Thyroid gland (tissue), 4 donors: ENCODE measurements at places on chromosomes 11 and 22. TPM values are rescaled to one million over a fixed set of nuclear protein-coding genes. Genes with fewer than 3 reads are reported as not detected.
A peak's percentile ranks its signal among the peaks of the same experiment; 100 is the strongest.

DNA sequence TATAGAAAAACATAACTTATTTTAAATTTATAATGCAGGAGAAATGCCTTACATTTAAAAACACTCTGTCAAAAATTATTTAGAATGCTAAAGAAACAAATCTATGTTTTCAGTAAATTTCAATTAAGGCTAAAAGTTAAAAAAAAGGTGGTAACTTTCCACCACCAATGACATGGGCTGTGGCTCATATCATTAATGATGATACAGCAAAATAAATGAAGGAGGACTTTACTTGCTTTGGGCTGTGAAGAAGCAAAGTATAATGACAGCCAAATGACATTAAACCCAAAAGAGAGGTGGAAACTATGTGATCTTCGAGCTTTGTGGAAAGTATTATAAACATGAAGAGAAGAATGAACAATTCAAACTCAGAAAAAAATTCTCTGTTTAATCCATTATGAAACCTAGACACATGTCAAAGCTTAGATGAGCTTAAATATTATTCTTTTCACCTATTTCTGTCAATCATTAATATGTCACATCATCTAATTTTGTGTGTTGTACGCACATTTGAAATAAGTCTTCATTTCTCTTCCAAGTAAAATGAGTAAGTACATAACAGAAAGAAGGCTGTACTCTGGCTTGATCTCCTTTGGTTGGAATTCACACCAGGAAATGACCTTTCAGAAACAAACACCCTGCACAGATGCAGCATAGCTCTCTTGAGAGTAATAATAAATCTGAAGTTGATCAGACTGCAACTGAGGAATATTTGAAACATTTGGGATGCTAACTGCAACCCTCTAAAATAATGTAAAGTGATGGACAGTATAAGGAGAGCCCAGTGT lies 265.8 kb downstream of the TTC28 start:
- no peaks in the 10 kb centered on the region for H3K36me3 ChIP-seq
- no peaks in the 10 kb centered on the region for H3K4me1 ChIP-seq
- DNase-seq, result no peak

GRCh38 chr22:43948836-43949406 lies 6.3 kb upstream of the SAMM50 start:
- H3K27me3 ChIP-seq, result no peaks in the 10 kb centered on the region
- no peak overlapping the region for H3K4me3 ChIP-seq
- H3K36me3 ChIP-seq, result no peaks in the 10 kb centered on the region
- no peaks in the 10 kb centered on the region for H3K4me1 ChIP-seq

- no peak overlapping the region for H3K4me3 ChIP-seq
- H3K27ac ChIP-seq, result no peak overlapping the region
- DNase-seq, result no peak
These were observed 27.5 kb upstream of the MTCH2 start for GRCh38 chr11:47669856-47670255.

DNA sequence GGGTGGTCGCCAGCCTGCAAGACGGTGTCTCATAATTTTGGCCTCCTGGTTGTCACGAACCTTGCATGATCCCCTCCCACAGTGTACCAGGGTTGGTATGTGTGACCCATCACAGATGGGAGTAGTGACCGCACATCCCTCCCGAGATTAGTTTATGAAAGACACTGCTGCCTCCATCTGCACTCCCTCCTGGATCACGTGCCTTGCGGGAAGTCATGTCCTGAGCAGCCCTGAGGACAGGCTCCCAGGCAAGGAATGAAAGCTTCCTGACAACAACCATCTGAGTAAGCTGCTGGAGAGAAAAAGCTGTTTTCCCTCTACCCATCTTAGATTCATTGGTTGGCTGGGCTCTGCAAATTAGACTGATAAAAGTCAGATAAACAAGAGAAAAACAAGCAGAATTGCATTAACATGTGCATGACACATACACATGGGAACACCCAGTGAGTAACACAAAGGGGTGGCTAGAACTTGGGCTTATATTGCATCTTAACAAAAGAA lies 14.4 kb upstream of the PAMR1 start:
- H3K4me3 ChIP-seq, result no peak overlapping the region
- H3K4me1 ChIP-seq, result no peaks in the 10 kb centered on the region
- no peak overlapping the region for H3K27ac ChIP-seq
- peak; percentile 20 for DNase-seq
- H3K27me3 ChIP-seq, result no peaks in the 10 kb centered on the region

DNA sequence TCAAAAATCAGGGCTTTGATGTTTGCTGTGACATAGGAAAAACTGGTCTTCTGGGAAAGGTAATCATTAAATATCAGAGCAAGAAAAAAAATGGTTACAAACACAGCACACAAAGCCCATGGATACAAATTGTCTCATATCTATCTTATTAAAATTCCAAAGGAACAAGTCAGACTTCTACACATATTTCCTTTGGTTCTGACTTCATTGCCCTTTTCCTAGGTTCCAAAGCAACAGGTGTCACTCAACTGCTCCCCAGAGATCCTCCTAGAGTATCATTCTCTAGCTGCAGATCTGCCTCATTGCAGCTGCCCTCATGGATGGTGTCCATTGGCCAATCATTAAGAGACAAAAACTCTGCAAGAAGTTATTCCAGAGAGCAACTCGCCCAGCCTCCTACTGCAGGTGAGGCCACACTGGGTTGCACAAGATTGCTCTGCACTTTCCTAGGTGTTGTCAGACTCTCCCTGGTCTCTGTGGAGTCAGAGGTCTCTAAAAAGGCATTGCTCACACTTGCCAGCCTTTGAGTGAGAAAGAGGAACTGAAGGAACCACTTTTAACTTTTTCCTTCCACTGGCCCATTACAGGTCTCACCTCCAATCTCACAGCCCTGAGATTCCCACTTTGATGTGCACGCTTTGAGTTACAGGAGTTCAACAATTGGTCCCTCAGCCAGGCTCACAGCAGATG lies 5.7 kb downstream of the DRICH1 start:
- H3K4me1 ChIP-seq, result no peaks in the 10 kb centered on the region
- H3K27ac ChIP-seq, result no peak overlapping the region
- H3K4me3 ChIP-seq, result no peak overlapping the region
- DNase-seq, result no peak

- no peaks in the 10 kb centered on the region for H3K27me3 ChIP-seq
- no peaks in the 10 kb centered on the region for H3K4me1 ChIP-seq
- no peak overlapping the region for H3K4me3 ChIP-seq
- no peaks in the 10 kb centered on the region for H3K36me3 ChIP-seq
These were observed 48.0 kb downstream of the FLI1 start for GRCh38 chr11:128741916-128742315.

Gene BRSK2
- total RNA-seq, result 2.2 TPM

Gene HINFP
- total RNA-seq, result 36.2 TPM

Gene CDON
- 132 TPM for total RNA-seq

Gene ANAPC15
- 49.6 TPM for total RNA-seq

Gene INSC
- 1.2 TPM for total RNA-seq

Gene CRYBA4
- not detected for total RNA-seq

Gene TUB
- 21.9 TPM for total RNA-seq

Gene SLC29A2
- total RNA-seq, result 5.0 TPM
